Panc1 (cell line): ENCODE measurements at places on chromosomes 11 and 22. TPM values are rescaled to one million over a fixed set of nuclear protein-coding genes. Genes with fewer than 3 reads are reported as not detected.

GRCh38 chr11:33500861-33501479, 199.7 kb downstream of the C11orf91 start:
- H3K4me1 ChIP-seq = no peaks in the 10 kb centered on the region
- H3K36me3 ChIP-seq = no peaks in the 10 kb centered on the region
- no peak overlapping the region for H3K4me3 ChIP-seq
- no peak overlapping the region for H3K27ac ChIP-seq
- no peaks in the 10 kb centered on the region for H3K27me3 ChIP-seq
- no peak for DNase-seq

Gene ASPHD2
- 0.15 TPM for total RNA-seq

Gene TMEM25
- 6.7 TPM for total RNA-seq

Gene B3GAT1
- 0.10 TPM for total RNA-seq

- H3K4me3 ChIP-seq = no peak overlapping the region
- peaks cover 3% of the 10 kb centered on the region; the same call in 1 of the 2 replicates for H3K27me3 ChIP-seq
- H3K4me1 ChIP-seq = no peaks in the 10 kb centered on the region
- no peak overlapping the region for H3K27ac ChIP-seq
- no peak for DNase-seq
Measured at GRCh38 chr11:44467413-44467812, 98.0 kb upstream of the CD82 start.

DNA sequence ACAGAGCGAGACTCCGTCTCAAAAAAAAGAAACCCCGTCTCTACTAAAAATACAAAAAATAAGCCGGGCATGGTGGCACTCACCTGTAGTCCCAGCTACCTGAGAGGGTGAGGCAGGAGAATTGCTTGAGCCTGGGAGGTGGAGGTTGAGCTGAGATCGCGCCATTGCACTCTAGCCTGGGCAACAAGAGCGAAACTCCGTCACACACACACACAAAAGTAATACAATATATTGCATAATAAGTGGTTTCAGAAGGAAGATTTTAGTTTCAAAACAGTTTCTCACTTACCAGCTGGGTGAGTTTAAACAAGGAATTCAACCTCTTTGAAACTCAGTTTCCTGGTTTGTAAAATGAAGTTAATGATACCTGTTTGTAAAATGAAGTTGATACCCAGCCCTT, 32.7 kb upstream of the HTR3A start:
- no peaks in the 10 kb centered on the region; the same call in 1 of the 2 replicates for H3K27me3 ChIP-seq
- DNase-seq = no peak
- no peak overlapping the region for H3K4me3 ChIP-seq
- no peaks in the 10 kb centered on the region for H3K36me3 ChIP-seq
